Neural crest cell (in vitro differentiated cells): ENCODE measurements at places on chromosomes 6 and 20.

DNA sequence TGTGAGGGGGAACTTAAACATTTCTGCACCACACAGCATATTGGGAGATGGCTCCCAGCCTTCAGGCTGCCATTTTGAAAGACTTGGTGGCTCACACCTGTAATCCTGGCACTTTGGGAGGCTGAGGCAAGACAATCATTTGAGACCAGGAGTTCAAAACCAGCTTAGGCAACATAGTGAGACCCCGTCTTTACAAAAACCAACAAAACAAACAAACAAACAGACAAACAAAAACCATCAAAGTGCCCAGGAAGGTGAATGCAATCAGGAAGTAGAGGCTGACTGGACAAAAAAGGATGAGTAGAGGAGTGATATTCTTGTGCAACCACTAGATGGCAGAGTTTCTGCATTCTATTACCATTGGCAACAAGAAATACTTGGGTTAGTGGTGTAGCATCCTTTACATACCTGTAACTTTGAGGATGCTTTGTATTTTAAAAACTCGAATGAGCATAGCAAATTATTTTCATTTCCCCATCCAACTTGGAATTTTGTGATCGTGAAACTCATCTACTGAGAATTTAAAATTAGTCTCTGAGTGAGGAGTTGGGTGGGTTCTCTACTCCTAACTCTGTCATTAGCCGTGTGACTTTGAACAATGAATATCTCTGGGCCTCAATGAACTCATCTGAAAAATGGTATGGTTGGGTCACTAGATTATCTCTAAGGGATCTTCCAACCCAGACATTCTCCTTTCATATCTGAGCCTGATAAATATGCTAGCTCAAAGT, 84.4 kb downstream of the CRYBG1 start:
- DNase-seq = peak; percentile 23

- no peak for DNase-seq
Observed at GRCh38 chr6:107819964-107820337, 4.2 kb downstream of the SCML4 start.

DNA sequence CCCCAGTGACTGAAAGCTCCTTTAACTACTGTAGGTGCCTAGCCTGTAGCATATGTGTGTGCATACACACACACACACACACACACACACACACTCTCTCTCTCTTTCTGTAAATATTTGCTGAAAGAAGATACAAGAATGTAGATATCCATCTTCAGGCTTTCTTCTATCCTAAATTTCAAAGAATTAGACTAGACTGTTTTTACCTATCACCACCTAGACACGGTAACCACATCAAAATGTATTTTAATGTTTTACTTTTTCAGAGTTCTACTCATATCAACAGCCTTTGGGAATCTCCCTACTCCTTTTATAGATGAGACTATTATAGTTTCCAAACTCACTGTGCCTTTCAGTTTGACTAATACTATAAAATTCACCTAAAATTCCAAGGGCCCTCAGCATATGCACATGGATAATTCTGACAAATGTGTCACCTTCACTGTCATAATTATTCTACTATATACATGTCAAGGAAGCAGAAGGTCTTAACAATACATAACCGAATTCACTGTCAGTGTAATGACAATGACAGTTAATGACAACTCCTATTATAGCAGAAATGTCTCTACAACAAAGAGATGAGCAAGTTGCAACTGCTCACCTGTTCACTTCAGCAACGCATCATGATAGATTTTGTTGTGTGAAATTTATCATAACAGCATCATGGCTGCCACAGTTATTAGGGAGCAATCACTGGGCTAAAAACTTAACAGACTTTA, 236.5 kb downstream of the GMPR start:
- DNase-seq = no peak

GRCh38 chr6:14877758-14878157, 368.1 kb upstream of the JARID2 start:
- no peak for DNase-seq

DNA sequence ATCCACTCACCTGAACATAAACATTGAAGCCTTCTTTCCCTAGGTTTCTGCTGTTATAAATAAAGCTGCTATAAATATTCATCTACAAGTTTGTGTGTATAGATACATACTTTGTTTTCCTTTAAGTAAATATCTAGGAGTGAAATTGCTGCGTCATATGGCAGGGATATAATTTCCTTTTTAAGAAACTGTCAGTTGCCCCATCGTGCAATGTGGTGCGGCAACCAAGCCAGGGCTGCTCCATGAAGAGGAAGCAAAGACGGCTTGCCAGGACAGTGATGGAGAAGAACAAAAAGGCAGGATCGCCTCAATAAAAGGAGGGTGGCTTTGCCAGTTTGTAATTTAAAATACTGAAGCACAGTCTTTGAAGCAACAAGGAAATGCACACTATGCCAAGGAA, 36.6 kb downstream of the CITED2 start:
- no peak for DNase-seq

DNA sequence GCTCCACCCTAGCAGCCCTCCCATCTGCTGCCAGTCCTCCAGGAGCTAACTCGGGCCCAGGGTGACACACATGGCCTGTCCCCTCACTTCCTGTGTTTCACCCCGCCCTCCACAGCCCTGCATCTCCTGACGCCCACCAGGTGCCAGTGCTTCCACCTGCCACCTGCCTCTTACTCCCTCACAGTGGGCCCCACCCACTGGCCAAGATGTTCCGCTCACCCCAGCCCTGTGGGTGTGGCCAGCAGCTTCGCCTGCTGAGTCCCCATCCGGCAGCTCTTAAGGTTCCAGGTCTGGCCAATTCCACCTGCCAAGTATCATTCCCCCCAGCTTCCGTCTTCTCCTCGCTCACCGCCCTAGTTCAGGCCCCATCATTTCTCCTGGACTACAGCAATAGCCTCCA, 184.1 kb downstream of the MBOAT1 start:
- DNase-seq = no peak

- DNase-seq = no peak
Observed at GRCh38 chr20:3646651-3647050, 16.5 kb downstream of the GFRA4 start.

- no peak for DNase-seq
Observed at GRCh38 chr6:84719152-84719551, 45.2 kb downstream of the TBX18 start.

DNA sequence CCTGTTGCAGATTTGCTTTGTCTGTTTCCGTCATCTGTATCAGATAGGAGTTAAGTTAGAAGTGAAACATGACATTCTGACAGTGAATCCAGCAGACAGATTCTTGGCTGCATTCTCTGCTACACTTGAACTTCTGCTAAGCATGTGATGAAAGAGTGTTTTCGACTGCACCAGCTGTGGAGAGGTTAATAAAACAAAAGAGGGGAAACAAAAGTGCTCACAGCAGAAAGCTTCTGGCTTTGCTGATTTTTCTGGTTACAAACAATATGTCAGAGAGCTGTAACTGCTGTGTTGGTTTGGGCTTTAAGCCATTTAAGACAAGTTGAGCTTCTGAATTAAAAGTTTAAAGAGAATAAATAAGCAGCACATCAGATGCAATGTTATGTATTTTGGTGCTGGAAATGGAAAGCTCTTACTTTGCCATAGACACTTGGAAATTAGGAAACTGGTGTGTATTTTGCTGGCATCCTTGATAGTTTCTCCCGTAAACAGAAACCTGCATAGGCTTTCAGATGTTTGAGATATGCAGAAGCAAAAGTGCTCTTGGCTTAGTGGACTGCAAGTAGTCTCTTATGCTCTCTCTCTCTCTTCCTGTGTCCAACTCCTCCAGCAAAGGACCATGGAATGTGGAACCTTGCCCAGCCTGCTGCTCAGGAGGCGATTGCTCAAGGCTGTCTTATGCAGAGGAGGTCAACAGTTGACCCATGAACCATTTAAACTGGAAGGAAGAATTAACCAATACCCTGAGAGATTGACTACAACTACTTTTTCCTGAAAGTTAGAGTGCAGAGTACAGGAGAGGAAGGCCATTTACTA, 104.9 kb downstream of the RPS12 start:
- DNase-seq = no peak

DNA sequence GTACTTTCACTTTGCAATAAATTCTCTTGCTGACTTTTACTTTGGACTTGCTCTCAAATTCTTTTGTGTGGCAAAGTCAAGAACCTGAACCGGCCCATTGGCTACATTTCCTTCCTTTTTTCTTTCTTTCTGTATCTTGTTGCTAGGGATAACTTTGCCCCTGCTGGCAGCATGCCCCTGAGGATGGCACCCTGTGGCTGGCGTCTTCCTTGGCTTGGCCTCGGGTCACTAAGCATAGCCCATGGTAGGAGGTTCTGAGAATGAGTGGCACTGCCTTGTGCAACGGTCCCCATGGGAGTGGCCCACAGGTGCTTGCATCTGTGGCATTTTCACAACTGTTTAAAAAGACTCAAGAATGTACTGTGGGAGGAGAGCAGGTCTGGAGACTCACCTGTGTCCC, 14.0 kb upstream of the HLA-F start:
- no peak for DNase-seq

GRCh38 chr20:52655395-52655794, 316.8 kb upstream of the TSHZ2 start:
- no peak for DNase-seq

DNA sequence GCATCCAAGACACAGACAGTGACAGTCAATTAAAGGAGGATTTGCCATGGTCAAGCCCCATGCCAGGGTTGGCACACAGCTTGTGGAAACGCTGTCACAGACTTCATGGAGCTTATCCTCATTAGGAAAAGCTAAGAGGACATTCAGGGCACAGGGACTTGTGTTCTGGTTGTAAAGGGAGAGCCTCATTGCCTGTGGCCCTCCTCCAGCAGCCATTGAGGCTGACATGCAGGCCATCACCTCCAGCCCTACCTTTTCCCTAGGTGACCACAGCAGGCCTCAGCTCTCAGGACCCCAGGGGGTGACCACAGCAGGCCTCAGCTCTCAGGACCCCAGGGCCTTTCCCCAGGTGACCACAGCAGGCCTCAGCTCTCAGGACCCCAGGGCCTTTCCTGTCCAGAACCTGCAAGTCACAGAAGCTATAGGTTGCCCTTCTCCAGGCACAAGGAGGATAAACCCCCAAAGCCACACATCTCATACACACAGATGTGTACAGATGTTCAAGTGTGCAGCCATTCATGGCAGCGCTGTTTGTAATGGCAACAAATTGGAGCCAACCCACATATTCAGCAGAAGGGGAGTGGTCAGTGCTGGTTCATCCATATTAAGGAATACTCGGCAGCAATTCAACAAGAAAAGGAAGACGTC, 26.1 kb downstream of the DUSP22 start:
- DNase-seq = no peak

GRCh38 chr6:12351672-12352071, 61.5 kb downstream of the EDN1 start:
- DNase-seq = no peak

DNA sequence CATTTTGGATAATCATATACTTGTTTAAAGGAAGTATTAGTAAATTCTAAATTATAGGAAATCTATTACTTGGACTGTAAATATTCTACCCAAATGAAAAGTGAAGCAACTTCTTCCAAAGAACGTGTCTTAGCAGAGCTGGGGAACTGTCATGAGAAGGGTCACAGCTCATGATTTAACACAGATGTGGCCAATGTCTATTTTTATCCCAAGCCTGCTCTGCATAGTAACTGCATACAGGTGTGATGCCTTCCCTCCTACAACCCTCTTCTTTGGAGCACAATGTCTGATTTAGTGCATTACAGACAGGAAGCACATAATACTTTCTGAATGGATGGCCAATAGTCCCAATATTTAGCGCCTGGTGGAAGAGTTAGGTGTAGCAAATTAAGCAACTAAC, 138.7 kb upstream of the THEMIS start:
- no peak for DNase-seq

DNA sequence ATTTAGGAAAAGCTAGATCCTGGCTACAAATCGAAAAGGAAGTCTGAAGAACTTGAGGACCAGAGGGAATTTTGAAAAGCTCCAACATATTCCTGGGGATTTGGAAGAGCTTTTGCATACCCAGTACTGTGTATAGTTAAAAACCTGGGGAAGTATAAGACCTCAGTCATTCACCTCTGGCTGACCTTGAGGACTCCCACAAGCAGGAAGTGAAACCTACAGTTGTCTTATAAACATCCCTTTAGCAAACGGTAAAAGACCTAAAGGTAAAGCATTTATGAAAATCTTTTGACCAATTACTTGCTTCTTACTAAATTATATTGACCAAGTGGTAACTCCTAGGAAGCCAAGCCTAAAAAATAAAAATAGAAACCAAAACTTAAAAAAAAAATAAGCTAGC, 175.0 kb downstream of the HAO1 start:
- DNase-seq = no peak

- DNase-seq = no peak
Observed at GRCh38 chr6:64590965-64591675, 955.5 kb downstream of the PHF3 start.

DNA sequence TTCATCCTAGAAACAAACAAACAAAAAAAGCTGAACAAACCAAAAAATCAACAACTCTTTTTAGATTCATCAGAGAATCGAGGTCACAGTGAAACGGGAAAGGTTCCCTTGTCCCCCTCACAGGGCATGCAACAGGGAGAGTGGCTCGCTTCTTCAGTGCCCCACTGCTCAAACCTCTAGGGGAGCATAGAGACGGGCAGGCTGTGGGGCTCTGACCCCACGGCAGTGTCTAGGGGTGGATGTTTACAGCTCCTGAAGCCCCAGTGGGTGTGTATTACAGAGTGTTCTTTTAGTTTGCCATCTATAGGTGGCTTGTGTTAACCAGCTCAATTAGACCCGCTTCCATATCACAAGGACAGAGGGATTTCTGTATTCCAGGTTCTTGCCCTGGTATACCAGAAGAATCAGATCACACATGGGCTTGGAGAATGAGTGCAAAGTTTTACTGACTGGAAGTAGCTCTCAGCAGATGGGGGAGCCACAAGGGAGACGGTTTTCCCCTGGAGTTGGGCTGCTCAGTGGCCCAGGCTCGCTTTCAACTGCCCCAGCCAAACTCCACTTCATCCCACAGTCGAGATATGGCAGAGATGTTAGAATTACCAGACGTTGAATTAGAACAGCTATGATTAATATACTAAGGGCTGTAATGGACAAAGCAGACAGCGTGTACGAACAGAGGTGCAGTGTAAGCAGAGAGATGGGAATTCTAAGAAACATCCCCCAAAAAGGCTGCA, 192.6 kb upstream of the CST7 start:
- no peak for DNase-seq

DNA sequence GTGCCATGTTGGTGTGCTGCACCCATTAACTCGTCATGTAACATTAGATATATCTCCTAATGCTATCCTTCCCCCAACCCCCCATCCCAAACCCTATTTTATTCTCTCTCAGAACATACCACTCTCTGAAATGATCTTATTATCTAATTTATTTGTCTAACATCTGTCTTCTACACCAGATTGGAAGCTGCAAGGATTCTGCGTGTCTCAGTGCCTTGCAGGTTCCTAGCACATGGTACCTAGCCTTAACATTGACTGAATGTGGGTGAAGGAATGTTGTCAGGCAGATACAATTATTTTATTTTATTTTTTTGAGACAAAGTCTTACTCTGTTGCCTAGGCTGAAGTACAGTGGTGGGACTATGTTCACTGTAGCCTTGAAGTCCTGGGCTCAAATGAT, 124.9 kb downstream of the BCAS1 start:
- no peak for DNase-seq
